ENCODE measurements at places on chromosomes 3 and 15.

- no peak for DNase-seq
Measured at GRCh38 chr3:13135811-13136321, 62.6 kb upstream of the IQSEC1 start.

DNA sequence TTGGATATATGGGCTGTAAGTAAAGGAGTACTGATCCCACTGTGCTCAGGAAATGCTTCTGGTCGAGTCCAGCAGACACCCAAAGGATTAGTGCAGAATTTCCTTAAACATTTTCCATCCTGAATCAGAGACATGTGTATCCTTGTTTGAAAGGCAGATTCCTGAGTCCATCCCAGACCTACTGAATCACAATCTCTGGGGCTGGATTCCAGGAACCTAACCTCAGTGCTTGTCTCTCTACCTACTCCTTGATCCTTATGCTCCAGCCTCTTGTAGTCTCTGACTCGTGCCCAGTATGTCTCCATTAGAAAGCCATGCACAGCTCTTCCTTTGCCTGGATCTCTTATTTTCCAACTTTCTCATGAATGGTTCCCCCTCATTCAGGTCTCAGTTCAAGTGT, 585.8 kb downstream of the NLGN1 start:
- DNase-seq, result no peak

DNA sequence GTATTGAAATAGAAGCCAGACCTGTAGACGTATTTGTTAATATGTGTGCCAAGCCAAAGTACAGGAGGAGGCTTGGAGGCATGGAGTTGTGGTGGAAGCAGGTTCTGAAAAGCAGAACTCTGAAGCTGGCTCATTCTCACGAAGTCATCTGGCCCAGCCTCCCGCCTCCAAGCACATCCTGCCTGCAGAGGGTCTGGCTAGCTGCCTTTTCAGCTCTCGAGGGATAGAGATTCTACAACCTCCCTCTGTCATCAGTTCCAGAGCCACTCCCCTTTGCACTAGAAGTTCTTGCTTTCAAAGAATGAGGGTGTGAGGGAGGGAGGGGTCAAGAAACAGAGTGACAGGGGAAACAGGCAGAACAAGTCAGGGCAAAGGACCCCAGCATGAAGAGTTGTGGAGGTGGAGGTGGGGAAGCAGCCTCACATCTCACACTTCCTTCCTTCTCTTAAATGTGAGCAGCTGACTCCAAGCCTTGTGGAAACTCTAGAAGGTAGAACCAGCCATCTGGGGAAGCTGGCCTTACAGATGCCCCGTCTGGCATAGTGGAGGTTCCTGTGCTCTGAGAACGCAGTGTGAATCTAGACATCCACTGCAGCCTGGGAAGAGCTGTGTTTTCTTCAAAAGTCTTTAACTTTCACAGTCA, 95.3 kb downstream of the SLC49A4 start:
- no peak for DNase-seq

GRCh38 chr3:195766671-195767070, 45.1 kb downstream of the MUC4 start:
- no peak for DNase-seq

- DNase-seq, result no peak
Measured at GRCh38 chr15:89680282-89680873, 1.2 kb upstream of the PLIN1 start.

- DNase-seq, result no peak
Measured at GRCh38 chr3:153573481-153573880, 411.5 kb downstream of the RAP2B start.

DNA sequence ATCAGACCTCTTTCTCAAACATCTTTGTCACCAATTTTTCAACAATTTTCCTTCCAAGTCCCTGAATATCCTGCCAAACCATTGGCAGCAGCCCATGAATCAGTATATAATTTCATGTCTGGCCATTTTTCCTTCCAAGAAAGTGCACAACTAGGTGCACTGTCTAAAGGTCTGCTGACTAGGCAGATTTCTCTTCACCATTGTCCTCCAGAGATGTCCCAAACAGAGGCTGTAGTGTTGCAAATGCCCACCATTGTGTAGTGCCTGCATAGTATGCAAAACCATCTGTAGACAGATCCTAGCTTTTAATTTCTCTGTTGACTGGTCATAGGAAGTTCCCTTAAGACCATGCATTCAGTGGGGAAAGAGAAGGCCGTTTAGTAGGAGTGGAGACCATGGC, 25.0 kb upstream of the GOLGA6L2 start:
- DNase-seq, result no peak

- DNase-seq, result no peak
Measured at GRCh38 chr3:153958635-153959595, 162.3 kb upstream of the ARHGEF26 start.

DNA sequence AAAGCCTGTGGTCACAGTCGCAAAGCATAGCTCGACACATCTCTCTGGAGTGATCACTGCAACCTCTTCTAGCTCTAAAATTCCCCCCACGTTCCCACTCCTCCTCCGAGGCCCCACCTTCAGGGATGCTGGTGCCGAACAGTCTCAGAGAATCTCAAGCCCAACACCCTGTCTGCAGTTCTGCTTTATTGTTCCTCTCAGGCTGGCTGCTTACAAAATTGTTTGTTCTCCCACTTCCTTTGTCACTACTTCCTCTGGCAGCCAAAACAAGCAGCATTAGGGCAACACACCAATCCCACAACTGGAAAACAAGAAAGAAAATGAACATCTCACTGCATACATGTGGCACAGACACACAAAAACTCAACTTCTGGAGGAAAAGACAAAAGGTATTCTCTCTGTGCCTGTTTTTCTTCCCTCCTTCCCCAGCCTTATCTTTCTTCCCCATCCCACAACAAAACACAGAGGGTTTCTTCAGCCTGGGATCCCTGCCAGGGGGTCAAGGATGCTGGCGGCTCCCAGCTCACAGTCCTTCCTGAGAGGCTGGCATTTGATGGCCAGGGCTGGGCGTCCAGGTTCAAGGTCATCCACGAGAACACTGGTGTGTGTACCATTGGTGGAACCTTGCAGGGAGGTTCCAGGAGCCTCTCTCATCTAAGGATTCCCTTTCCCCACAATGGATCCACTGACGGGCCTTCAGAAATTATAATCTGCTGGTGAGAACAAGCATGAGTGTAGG, 108.4 kb downstream of the TMCO5A start:
- no peak for DNase-seq

- DNase-seq, result no peak
Measured at GRCh38 chr15:80711886-80712285, 16.8 kb downstream of the ABHD17C start.

- no peak for DNase-seq
Measured at GRCh38 chr15:59696332-59696731, 7.2 kb upstream of the BNIP2 start.

- DNase-seq, result no peak
Measured at GRCh38 chr3:168939651-168940238, 723.8 kb downstream of the MECOM start.

DNA sequence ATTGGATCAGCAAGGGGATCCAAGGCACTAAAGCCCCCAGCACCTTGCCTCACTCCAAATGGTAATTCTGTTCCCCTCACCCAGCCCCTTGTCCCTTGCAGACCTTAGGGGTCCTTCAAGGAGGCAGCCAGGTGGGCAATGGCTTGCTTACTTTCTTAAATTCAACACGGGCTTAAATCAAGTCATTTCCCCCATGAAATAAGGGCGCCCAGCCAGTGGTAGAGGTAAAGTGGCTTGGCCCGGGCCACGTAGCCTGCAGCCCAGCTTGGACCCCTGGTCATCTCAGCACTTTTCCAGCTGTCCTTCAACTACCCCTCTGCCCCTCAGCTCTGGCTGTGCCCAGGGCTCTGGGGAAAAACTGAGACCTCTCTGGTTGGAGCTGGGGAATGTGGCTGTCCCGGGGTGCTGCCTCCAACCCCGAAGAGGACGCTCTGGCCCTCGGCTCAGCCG, 1.2 kb downstream of the PSTPIP1 start:
- no peak for DNase-seq

DNA sequence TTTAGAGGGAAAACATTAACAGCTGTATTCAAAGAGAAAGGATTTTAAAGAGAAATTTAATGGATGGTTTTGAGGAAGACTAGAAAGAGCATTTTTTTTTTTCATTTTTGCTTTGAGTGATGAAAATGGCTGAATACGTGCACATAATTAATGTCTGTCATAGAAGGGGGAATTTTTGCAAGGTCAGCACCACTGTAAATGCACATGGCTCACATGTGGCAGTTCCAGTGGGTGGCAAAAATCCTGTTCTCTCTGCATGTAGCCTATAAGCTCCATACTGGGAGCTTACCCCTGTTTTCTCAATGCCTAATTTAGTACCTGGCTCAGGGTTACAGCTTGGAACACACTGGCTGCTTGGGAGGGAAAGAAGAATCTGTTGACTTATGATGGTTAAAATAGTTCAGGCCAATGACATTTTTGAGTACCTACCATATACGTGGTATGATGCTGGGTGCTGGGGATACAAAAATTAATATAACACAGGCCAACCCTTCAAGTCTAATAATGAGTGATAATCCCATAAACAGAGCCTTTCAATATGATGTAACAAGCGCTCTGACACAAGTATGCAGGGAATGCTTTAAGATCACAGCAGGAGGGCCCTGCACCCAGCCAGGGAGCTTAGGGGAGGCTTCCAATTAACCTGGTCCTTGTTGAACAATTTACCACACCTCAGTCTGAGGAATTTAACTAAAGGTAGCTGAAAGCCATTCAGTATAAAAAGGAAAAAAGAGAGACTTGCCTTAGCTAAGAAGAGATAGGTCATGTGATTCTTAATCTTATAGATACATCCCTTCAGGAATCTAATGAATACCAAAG, 33.0 kb downstream of the HSPBAP1 start:
- DNase-seq, result no peak

DNA sequence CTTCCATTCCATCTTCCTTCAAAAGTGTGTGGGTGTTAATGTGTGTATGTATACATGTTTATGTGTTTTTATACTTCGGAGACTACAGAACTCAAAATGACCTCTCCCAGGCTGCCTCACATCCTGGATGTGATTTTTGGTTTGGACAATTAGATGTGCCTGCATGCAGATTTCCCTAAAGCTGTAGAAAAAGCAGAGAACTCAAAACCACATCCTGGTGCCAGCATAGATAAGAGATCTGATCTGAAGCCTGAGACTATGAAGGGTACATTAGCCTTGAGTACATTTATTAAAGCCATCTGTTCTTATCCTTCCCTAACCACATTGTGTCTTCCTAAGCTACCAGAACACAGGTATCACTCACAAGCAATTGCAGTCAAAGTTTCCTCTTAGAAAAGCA, 319.4 kb upstream of the RASGRP1 start:
- no peak for DNase-seq

- no peak for DNase-seq
Measured at GRCh38 chr15:37837276-37837675, 97.2 kb upstream of the TMCO5A start.

- no peak for DNase-seq
Measured at GRCh38 chr15:37995461-37996347, 61.3 kb downstream of the TMCO5A start.

- DNase-seq, result no peak
Measured at GRCh38 chr3:140276703-140277102, 341.7 kb downstream of the CLSTN2 start.

- DNase-seq, result no peak
Measured at GRCh38 chr3:55044486-55044885, 116.6 kb upstream of the LRTM1 start.

DNA sequence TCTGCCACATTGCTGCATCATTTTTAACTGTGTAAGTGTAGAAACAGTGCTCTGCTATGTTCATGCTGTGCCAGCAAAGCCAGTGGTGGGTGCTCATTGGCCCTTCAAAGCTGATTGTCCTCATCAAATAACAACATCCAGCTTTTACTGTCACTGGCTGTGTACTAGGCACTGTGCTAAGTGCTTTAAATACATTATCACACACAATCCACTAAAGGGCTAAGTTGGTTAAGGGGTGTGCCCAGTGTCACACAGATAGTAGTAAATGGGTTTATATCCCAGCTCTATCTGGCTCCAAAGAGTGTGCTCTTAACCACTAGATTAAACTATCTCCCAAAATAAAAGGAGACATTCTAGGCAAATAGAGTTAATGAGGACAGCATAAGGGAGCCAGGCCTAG, 7.7 kb downstream of the TUBGCP4 start:
- DNase-seq, result no peak

DNA sequence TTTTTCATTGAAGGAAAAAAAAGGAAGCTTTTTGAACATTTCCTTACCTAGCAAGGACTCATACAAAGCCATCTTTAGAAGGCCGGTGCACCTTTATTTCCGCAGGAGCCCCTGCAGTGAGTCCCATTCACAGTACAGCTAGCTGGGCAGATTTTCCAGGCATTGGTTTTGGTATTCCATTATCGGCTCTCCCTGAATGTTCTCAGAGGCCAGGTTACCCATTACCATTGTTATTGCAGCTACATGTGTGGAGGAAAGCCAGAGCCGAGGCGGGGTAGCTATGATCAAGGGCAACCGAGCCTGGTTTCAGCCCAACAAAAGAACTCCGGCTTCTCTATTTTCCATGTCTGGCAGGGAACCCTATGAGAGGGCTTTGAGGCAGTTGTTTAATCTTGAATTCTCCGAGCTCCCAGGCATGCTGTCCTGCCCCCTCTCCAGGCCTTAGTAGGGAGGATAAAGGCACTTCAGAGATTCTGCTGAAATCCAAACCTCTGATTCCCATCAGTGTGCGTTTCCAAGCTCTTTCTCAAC, 100.3 kb downstream of the LRRK1 start:
- DNase-seq, result no peak

DNA sequence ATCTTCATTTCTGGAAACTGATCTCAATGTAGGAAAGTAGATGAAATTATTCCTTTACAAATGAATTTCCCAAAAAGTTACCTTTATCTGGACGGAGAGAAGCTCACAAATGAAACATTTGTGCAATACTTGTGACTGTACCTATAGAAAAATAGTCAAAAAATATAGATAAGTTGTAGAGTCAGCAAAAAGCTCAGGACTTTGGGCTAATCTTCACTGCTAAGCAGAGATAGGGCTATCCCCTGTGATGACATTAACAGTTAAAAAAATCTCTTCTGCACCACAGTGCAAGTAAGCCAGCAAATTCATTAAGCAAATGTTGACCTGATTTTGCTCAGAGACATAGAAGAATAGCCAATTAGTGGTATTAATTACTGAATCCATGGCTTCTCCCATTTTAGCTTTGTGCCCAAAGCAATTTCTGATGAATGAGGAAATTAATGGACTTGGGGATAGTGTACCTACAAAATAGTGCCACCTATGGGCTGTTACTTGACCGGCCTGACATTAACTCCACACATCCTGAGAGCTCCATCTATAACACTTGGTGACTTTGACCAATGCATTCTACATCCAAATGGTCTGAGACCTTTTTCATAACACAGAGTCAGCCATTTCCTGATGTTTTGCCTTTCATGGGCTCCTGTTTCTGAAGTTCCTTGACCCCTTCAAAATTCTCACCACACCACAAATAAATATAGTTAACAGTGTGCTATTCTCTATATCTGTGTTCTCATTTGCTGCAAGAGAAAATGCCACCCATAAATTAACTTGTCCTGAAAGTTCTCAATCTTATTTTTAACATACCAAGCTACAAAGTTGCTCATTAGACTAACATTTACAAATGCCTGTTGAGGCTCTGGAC, 105.0 kb downstream of the SSR3 start:
- no peak for DNase-seq

- DNase-seq, result no peak
Measured at GRCh38 chr3:108215871-108216270, 6.4 kb downstream of the IFT57 start.
